ENCODE measurements at places on chromosomes 16 and 17.

DNA sequence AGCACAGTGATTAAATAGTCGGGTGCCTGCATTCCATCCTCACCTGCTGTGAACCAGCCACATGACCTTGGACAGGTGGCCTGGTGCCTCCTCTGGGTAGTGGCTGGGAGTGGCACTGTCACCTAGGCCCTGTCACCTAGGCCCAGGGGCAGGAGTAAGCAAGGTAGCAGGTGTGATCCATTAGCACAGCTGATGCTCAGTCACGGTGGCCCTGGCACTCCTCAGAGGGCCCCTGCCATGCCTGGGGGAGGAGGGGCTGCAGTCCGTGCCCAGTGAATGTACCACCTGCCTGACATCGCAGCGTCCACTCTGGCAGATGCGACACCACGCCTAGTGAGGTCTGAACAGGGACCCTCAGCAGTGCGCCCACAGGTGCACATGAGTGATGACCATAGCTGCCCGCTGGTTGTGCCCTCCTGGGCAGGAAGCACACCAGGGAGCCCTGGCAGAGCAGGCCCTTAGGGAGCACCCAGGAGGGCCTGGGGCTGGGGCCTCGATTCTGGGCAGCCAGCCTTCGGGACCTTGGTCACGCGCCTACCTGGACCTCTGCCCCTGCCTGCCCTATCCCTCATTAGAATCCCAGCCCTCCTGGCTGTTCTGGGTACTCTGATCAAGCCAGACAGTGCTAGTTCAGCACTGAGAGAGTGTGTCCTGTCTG lies 33.1 kb upstream of the CRISPLD2 start:
- no peak for DNase-seq

GRCh38 chr17:2398655-2399571 lies 1.9 kb downstream of the MNT start:
- DNase-seq, result peak; percentile 38

DNA sequence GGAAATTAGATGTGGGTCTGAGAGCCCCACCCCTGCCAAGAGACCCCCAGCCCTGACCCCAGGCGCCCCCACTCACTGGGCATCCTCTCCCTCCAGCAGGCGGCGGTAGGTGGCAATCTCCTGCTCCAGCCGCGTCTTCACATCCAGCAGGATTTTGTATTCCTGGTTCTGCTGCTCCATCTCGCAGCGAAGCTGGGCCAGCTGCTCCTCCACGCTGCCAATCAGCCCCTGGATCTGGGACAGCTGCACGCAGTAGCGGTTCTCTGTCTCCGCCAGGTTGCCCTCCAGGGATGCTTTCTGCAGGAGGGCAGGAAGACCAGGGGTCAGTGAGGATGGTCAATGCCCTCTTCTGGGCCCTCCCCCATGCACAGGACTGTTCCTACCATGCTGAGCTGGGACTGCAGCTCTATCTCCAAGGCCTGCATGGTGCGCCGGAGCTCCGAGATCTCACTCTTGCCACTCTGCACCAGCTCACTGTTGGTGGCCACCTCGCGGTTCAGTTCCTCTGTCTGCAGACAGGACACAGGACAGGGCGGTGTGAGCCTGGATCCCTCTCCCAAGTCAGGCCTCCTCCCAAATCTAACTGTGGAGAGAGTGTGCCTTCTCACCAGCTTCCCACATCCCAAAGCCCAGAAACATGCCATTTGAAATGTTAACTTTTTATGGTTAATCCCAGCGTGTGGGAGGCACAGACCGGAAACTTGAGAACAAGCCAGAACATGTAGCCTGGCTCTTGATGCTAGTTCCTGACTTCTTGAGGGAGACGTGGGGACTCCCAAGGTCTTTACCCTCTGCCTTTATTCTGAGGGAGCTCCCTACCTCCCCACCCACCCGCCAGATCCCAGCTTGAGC lies 3.6 kb downstream of the KRT17 start:
- no peak for DNase-seq

DNA sequence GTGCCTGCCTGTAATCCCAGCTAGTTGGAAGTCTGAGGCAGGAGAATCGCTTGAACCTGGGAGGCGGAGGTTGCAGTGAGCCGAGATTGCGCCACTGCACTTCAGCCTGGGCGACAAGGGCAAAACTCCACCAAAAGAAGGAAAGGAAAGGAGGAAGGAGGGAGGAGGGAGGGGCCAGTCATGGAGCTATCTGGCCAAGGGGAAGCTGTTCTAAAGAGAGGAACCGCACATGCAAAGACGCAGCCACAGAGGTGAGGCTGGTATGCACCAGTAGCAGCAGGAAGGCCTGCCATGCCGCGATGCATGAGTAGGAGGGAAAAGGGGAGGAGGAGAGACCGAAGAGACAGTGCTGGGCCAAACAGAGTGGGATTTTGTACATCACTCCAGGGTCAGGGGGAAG lies 35.9 kb downstream of the HSBP1 start:
- no peak for DNase-seq

All from activated CD4-positive, alpha-beta T cell treated with anti-CD3 and anti-CD28 coated beads for 24 hours (primary cell).